Pancreas (tissue), 10 donors: ENCODE measurements at places on chromosomes 5 and 9.

DNA sequence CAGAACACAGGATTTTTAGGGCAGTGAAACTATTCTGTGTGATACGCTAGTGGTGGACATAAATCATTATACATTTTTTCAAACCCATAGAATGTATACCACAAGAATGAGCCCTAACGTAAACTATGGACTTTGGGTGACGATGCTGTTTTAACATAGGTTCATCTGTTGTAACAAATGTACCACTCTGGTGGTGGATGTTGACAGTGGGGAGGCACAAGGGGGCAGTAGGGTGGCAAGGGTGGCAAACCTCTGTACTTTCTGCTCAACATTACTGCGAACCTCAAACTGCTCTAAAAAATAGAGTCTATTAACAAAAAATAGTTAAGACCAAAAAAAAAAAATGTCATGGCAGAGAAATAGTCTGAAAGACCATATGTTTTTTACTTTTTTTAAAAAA is 9.1 kb upstream of the MVB12B start:
- no peak for DNase-seq

GRCh38 chr5:111548992-111549649 is 36.8 kb upstream of the STARD4 start:
- DNase-seq = no peak

DNA sequence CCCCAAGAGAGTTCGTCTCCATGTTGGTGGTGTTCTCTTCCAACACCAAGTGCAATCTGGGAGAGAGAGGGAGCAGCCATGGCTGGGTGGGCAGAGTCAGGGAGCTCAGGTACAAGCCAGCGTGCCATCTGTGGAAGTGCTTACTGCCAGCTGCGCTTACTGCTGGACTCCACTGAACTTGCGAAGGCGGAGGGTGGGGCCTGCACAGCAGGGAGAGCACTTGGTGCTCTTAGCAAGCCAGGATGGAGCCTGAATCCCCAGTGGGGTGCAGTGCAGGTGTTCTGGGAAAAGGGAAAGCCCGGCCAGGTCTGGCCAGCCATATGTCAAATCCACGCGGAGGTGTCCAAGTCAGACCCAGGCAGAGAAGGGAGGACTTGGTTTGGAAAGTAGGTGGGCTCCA is 142.0 kb downstream of the FANCC start:
- DNase-seq = no peak

DNA sequence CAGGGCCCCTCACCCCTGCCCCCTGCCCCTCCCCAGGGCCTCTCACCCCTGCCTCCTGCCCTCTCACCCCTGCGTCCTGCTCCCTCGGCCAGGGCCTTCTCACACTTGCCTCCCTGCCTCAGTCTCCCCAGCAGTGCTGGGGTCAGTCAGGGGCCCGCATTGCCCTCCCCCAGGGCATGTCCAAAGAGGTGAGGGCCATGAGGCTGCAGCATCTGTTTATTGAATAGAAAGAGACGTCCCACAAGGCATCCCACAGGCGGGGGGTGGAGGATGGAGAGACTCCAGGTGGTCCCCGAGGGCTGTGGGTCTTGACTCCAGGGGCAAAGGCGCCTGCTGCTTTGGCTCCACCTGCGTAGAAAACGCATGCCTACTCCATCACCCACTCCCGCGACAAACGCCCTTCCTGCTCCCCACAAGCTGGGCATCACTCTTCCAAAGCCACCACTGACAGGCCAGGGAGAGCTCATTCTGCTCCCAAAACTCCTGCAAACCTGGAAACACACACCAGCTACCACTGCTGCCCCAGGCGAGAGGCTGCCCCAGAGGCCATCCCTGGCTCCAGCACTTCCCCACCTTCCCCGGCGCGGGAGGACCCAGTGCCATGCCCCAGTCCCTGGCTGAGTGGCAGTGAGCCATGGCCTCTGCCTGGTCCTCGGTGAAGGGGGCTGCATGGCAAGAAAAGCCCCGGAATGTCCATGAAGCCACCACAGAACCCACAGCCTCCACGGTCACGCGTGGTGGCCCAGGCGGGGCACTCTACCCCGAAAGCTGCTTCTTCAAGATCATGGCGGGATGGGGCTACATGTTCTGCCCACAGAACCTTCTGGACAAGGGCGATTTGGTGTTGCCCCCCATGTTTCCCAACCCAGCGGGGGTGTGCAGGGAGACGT is 1.6 kb upstream of the LCN8 start:
- no peak for DNase-seq

DNA sequence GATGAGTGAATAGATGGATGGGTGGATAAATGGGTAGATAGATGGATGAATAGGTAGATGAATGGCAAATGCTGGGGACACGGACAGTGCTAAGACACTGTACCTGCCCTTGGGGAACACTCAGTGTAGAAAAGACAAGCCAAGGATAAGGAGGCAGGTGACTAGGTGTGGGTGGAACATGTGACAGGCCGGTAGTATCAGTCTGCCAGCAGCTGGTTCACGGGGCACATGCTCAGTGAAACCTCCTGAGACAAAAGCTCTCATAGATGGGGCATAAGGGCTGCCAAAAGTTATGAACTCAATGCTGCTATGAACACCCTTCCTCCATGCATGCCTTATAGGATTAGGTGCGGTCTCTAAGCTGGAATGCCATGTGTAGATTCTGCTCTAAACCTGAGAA is 71.0 kb downstream of the C5orf15 start:
- no peak for DNase-seq

GRCh38 chr9:132559711-132560110 is 22.7 kb upstream of the BARHL1 start:
- DNase-seq = no peak
